Stimulated activated CD4-positive, alpha-beta T cell treated with anti-CD3 and anti-CD28 coated beads, Interleukin-2, amount 100 ng/mL, for 4 hours (primary cell): ENCODE measurements at places on chromosomes 7 and 10.

DNA sequence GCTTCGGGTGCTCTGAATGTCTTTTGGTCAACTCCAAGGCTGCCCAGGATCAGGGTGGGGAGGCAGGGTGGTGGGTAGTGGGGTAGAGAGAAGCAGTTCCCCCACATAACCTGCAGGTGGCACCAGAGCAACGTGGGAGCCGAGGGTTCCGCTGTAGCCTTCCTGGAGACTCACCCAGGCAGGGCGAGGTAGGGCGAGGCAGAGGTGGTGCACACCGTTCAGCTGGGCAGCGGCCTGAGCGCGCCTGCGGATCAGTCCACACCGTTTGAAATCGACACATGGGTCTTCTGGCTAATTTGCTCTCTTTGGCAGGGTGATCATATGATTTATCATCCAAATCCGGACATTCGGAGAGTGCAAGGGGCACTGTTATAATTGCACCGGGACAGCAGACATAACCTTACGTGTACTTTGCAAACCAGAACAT is 41.4 kb upstream of the MAP3K8 start:
- DNase-seq: peak; percentile 65

DNA sequence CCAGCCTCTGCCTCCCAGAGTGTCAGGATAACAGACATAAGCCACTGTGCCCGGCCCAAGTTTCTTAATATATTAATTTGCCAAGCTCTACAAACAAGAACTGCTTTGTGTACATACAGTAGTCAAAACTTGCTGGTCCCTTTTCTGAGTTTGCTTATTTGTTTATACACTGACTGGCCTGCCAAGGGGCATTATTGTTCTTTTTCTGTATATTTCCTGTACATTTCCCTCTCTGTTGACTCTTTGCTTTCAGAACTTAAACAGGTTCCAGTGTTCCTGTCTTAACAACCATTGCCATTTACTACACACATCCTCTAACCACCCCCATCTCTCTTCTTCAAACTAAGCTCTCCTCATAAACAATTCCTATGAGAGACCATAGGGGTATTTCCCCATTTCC is 61.5 kb upstream of the RPA3 start:
- DNase-seq: no peak

DNA sequence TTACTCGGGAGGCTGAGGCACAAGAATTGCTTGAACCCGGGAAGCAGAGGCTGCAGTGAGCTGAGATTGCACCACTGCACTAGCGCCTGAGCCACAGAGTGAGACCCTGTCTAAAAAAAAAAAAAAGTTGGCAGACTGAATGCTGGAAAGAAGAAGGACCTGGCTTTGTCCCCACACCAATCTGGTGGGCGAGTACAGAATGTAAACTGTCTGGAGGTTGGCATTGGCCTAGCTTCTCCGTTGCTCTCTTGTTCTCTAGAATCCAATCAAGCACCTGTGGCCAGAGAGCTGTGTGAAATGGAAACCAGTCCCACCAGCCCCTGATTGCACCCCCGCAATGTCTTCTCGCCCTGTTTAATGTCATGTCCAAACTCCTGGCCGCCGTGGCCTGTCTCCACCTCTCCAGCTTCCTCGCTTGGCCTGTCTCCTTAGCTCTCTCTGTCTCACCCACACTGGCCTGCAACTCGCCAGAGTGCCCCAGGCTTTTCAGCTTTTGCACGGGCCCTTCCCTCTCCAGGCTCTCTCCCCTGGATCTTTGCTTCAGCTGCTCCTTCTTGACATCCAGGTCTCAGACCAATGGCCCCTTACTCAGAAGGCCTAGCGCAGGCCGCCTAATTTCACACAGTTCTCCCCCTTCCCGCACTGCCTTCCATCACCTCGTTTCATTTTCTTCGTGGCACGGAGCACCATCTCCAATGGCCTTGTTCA is 670 bp upstream of the AGK start:
- DNase-seq: no peak

GRCh38 chr10:124728830-124729661 is 15.1 kb downstream of the FAM53B start:
- DNase-seq: no peak

GRCh38 chr7:50164559-50165170 is 71.6 kb upstream of the ZPBP start:
- DNase-seq: no peak

- DNase-seq: no peak
Observed at GRCh38 chr10:130745821-130746220, 565.7 kb downstream of the TCERG1L start.

- no peak for DNase-seq
Observed at GRCh38 chr10:132463333-132464255, 66.6 kb downstream of the PWWP2B start.

- DNase-seq: no peak
Observed at GRCh38 chr10:125152450-125153368, 7.7 kb downstream of the CTBP2 start.

- no peak for DNase-seq
Observed at GRCh38 chr10:123530166-123530870, 135.8 kb upstream of the GPR26 start.

DNA sequence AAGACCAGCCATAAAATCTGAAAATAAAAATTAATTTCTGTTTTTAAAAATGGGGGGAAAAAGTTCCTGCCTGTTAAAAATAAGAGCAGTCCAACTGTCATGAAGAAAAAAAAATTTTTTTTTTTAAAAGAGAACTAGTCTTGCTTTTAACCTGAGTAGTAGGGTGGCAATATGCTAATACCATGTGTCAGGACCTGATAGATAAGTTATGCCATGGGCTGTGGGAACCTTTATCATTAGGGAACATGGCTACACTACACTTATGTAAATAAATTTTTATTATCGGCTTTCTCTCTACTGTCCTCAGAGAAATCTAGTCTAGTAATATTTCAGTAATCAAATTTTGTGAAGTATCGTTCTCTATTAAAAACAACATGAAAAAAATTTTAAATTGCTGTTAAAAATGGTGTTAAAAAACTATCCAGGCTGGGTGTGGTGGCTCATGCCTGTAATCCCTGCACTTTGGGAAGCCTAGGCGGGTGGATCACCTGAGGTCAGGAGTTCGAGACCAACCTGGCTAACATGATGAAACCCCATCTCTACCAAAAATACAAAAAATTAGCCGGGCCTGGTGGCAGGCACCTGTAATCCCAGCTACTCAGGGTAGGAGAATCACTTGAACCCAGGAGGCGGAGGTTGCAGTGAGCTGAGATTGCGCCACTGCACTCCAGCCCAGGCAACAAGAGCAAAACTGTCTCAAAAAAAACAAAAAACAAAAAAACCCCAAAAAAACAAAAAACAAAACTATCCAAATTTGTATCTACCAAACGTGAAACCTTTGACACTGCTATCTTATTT is 20.7 kb downstream of the NT5C3A start:
- DNase-seq: no peak

DNA sequence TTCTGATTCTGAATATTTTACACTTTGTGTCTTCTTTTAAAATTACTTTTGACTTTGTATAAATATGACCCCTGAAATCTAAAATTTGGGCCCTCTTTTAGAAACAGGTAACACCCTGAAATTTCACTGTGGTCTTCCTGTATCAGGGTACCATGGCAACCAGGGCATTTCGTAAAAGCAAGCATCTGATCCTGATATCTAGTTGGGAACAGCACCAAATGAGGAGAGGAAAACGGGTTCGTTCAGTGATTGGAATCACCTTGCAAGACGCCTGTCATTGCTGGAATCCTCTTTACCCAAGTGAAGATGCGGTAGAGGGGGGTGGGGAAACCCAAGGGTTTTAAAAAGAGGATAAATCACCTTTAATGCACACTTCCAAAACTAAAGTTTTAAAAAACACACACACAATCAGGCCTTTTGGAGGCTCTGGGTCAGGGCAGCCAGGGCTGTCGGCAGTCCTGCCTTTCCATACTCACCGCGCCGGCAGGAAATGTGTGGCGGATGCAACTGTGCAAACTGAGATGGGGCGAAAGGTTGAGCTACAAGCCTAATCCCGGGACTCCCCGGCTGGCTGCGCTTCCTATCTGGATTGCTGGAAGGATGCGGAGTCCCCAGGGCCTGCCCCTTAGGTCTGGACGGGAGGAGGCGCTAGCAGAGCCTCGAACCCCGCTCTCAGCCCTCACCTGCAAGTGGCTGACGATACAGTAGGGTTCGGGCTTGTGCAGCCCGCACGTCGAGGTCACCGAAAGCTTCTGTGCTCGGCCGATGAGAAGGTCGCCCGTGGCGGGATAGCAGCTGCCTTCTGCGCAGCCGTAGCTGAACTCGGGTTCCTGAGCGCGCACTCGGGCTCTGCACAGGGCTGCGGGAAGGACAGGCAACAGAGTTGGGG is 1.8 kb downstream of the LAMB1 start:
- no peak for DNase-seq

DNA sequence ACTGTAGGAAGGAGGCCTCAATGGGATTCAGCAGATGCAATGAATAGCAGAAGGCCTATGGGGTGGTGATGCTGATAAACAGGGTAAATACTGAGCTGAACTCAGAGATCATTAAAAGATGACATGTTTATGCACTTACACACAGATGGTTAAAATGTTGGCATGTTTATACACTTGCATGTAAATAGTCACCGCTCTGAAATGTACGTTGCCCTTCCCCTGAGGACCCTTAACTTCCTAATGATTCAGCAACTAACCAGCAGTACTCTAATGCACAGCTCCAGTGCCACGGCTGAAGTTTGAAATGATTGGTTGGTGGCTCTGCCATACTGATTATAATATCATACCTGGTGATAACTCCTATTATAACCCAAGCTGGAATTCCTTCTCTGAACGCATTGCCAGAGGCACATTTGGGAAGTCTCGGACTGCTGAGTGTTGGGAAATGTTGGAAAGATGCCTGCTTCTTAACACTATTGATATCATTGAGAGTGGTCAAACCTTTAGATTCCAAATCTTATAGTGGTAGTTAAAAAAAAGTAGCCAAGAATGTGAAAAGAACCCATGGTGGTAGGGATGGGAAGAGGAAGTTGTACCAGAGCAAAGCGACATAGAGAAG is 3.7 kb upstream of the CAV1 start:
- DNase-seq: no peak

- no peak for DNase-seq
Observed at GRCh38 chr10:93541402-93542357, 24.8 kb upstream of the FFAR4 start.

- DNase-seq: no peak
Observed at GRCh38 chr7:23108995-23109394, 3.4 kb downstream of the KLHL7 start.

DNA sequence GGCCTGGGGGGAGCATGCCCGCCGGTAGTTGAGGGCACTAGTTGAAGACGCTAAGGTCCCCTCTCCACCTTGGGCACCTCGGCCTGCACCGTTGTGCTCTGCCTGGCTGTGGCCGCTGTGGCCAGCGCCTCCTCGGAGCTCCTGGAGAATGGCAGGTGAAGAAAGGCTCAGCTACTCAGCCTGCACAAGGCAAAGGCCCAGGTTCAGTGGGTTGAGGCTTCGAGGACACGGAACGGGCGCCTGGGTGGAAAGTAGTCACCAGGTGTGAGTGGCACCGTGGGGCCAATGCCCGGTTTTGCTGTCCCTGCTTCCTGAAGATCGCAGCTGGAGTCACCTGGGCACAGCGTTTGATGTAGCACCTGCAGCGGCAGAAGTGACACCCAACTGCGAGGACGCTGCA is 12.4 kb upstream of the ZNF716 start:
- DNase-seq: no peak

GRCh38 chr7:41969561-41970105 is 266.7 kb upstream of the INHBA start:
- DNase-seq: no peak

DNA sequence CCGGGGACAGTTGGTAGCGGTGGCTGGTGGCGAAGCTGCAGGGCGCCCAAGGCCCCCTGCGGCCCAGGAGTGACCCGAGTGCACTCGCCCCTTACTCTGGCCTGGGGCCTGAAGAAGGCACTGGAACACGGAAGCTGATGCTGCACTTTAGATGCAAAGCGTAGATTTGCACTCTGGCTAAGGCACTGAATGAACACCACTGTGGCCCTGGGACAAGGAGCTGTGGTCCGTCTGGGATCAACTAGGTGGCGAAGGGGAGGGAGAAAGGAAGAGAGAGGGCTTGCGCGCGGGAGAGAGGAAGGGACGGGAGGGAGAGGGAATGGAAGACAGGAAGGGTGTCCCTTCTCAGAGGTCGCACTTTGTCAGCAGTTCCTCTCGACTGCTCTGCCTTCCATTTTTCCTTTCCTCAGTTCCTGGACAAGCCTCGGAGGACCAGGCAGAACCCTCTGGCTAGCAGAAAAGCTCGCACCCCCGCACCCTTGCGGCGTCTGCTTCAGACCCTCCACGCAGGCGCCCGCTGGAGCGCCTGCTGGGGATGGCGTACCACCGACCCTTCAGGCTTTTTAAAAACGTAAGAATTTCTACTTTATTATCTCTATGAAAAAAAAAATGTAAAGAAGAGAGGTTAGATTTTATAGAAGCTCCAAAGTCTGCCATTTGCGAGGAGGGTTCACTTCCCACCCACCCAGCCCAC is 1.2 kb downstream of the FERD3L start:
- no peak for DNase-seq

- DNase-seq: no peak
Observed at GRCh38 chr10:33100781-33101391, 142.9 kb upstream of the ITGB1 start.

DNA sequence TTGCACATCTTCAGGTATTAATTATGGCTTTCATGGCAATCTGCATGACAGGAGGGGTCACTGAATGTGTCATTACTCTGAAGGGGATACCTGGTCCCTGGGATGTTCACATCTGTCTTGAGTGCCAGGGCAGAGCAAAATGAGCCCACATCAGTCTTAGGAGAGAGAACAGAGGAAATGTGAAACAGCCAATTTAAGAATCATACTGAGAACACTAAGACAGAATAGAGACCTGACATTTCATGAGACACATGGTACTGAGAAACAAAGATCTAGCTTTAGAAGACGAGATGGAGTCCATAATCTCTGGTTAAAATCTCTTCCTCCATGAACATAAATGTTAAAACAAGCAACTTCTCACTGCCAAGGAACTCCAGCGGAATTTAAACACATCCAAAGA is 34.1 kb upstream of the FZD1 start:
- DNase-seq: no peak
